ENCODE measurements at places on chromosomes 7 and 10.
A peak's percentile ranks its signal among the peaks of the same experiment; 100 is the strongest.

- no peak for DNase-seq
Measured at GRCh38 chr7:72234086-72234485, 178.1 kb downstream of the CALN1 start.

GRCh38 chr7:115328018-115328417 lies 406.1 kb downstream of the MDFIC start:
- DNase-seq: no peak

DNA sequence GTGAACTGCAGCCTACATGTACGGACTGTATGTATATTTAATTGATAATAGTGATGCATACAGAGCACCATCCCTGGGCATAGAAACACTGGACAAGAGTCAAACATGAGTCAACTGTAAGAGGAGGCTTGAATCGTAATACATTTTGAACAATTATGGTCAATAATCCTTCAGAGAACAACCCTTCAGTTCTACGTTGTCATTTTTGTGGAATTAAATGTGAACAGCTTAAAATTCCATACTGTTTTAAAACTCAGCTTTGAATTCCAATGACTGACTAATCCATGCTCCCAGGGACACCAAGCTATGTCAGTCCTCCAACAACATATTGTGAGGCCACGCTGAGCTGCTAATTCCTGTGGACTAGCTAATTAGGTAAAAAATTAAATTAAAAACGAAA lies 41.5 kb upstream of the KMT2E start:
- peak; percentile 95 for DNase-seq

GRCh38 chr7:93159490-93159889 lies 11.3 kb upstream of the SAMD9L start:
- peak; percentile 48 for DNase-seq

- DNase-seq: no peak
Measured at GRCh38 chr10:488081-488932, 201.2 kb downstream of the DIP2C start.

GRCh38 chr10:110077436-110078130 lies 69.8 kb downstream of the ADD3 start:
- no peak for DNase-seq

Measured in fibroblast of skin of back (primary cell).